Right atrium auricular region (tissue), 2 donors: ENCODE measurements at places on chromosomes 13 and 19. TPM values are rescaled to one million over a fixed set of nuclear protein-coding genes. Genes with fewer than 3 reads are reported as not detected.

The KLK14 gene
- total RNA-seq, result 0.35 TPM

DNA sequence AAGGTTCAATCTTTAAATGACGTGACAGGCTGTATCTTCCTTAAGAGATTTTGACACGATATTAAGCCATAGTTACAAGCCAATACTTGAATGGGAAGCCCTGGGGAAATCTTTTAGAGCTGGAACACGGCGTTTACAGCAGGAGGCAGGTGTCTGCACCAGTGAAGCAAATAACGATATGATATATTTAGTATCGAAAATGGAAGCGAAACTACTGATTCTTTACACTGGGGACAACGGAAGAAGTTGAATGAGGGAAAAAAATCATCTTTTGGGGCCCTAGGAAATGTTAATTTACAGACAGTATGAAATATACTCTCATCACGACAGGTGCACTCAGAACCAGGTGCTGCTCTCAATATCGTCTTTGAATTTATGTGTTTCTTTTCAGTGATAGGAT lies 793.9 kb upstream of the PCDH20 start:
- no peak for DNase-seq

The KLK12 gene
- not detected for total RNA-seq

GRCh38 chr19:16703677-16704076 lies 16.0 kb upstream of the NWD1 start:
- no peak for DNase-seq
